ENCODE measurements at places on chromosomes 2 and 18.
A peak's percentile ranks its signal among the peaks of the same experiment; 100 is the strongest.

DNA sequence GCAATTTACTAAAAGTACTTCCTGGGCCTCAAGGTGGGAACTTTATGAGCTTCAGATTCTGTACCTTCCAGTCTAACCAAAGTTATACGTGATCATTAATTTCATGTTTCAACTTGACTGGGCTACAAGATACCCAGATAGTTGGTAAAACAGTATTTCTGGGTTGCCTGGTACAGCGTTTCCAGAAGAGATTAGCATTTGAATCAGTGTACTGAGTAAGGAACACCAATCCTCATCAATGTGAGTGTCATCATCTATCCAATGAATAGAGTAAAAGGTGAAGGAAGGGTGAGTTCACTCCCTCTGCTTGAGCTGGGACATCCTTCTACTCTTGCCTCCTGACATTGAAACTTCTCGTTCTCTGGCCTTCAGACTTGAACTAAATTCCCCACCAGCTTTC is 274.5 kb upstream of the ID2 start:
- DNase-seq: no peak

DNA sequence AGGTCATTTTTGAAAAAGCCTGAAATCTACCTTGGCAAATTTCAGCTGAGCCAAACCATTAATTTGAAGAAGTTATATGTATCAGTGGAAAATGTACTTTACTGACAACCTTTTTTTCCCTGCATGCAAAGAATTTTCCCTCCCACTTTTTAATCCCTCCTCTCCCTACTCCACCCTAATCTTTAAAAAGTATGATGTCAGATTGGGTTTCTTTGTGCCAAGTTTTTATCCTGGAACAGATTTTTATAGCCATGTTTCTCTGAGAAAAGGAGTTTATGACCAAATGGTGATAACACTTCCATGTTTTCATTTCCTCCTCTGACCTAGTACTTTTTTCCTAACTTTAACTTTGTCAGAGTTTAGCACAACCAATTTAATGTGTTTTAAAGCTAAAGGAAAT is 250.3 kb upstream of the FOSL2 start:
- no peak for DNase-seq

- DNase-seq: no peak
Measured at GRCh38 chr18:1510542-1511179, 606.0 kb downstream of the ADCYAP1 start.

GRCh38 chr2:223613017-223613950 is 11.1 kb upstream of the SCG2 start:
- peak; percentile 76 for DNase-seq

DNA sequence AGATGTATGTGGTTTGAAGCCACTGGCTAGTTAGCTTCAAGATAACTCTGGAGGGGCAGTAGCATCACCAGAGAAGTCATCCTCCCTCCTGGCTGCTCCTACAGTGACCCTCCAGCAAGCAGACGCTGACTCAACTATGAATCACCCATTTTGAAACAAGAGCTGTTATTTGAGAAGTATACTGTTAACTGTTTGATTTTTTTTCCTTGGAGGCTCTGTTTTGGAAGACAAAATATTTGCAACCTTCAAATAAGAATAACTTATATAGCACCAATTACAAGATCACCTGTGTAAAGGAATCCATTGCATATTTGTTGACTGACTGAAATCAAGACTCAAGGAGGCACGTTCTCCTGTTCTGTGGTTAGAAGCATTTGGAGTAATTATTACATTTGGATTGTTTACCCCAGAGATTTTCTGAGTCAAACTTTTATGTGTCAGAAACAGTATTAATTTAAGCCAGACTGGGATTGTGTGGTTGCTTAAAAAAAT is 313.8 kb downstream of the MTX2 start:
- DNase-seq: no peak
